ENCODE measurements at places on chromosomes 5 and 9.
A peak's percentile ranks its signal among the peaks of the same experiment; 100 is the strongest.

- DNase-seq: no peak
Observed at GRCh38 chr5:174727794-174728680, 3.7 kb downstream of the MSX2 start.

GRCh38 chr9:94805585-94805984, 79.1 kb downstream of the AOPEP start:
- DNase-seq: no peak

GRCh38 chr5:1009359-1010180, 968 bp downstream of the NKD2 start:
- DNase-seq: no peak

GRCh38 chr9:121698627-121699570, 47.5 kb downstream of the DAB2IP start:
- peak; percentile 79 for DNase-seq

- no peak for DNase-seq
Observed at GRCh38 chr9:112326194-112326593, 7.2 kb downstream of the PTBP3 start.

- no peak for DNase-seq
Observed at GRCh38 chr9:134546246-134546731, 95.3 kb upstream of the COL5A1 start.

- DNase-seq: no peak
Observed at GRCh38 chr5:8458038-8458383, 589.1 kb downstream of the MTRR start.

DNA sequence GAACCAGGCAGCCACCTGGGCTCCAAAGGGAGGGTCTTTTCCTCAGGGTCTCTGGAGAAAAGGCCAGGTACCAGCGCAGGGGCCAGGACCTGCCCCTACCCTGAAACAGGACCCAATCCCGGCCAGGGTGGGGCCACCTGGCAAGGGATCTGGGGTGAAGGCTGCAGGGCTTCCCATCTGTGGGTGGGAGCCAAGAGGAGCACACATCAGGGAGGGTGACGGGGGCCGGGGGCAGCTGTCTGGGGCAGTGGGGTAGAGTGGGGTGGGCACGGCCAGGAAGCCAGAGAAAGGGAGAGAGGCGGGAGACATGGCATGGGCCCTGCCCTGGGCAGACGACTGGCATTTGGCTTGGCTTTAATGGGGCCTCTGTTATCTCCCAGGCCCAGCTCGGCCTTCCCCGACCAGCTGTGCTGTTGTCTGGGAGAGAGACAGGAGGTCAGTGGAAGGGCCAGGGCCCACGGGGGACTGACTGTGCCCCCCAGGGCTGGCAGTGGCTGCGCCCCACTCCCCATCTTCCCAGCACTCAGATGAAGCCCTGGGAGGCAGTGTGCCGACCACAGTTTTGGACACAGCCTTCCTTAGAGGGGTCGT, 57.2 kb upstream of the RNF130 start:
- DNase-seq: no peak

- peak; percentile 72 for DNase-seq
Observed at GRCh38 chr9:72305102-72305546, 59.9 kb downstream of the ZFAND5 start.

DNA sequence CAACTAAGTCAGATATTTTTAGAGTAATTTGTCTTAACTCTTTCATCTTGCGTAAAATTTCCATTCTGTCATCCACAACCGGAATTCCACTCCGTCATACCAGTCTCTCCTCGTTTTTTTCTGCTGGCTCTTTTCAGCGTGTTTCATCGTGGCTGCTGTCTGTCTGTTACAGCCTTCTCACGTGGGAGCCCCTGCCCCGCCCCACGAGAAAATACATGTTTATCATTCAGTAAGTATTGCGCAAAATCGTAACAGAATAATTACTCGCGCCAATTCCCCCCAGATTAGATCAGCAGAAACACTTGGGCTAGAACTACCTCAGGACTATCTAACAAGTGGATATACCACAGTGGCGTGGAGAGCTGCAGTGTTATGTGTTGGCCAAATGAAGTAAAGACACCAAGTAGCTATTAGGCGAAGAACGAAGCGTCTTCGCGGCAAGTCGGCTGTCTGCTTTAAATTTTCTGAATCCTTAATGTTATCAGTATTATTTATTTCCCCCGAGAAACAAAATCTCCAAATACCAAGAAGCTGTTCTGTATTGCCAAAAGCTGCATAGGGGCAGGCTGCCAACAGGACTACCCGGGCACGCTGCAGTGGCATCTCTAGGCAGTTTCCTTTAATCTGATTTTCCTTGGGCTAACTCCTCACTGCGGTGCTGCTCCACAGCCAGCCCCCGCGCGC, 566 bp upstream of the FOCAD start:
- no peak for DNase-seq

- DNase-seq: no peak
Observed at GRCh38 chr5:43601454-43602260, 1.3 kb upstream of the NNT start.

DNA sequence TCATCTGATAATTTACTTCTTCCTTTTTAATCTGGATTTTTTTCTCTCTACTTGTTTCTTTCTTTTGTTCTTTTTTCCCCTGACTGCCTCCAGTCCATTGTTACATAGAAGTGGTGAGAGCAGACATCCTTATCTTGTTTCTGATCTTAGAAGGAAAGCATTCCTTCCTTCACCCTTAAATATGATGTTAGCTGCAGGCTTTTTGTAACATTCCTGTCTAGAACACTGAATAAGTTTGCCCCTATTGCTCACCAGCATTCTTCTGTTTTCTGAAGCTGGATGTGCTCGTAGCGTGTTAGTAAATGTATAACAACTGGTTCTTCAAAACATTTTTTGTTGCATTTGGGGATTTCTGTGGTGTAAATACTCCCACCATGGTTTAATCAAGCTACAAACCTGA, 136.7 kb upstream of the NFIL3 start:
- no peak for DNase-seq

DNA sequence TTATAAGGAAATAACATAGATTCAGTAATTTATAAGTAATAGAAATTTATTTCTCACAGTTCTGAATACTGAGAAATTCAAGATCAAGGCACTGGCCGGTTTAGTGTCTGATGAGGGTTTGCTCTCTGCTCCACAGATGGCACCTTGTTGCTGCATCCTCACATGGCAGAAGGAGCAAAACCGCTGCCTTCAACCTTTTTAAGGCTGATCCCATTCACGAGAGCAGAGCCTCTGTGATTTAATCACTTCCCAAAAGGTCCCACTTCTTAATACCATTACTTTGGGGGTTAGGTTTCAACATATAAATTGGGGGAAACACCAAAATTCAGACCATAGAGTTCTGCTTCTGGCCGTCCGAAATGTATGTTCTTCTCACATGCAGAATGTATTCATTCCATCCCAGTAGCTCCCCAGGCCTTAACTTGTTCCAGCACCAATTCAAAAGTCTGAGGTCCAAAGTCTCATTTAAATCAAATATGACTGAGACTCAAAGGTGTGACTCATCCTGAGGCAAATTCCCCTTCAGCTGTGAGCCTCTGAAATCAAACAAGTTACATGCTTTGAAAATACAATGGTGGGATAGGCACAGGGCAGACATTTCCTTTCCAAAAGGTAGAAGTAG, 30.6 kb downstream of the BAAT start:
- no peak for DNase-seq

GRCh38 chr5:126641387-126641786, 40.6 kb downstream of the PHAX start:
- no peak for DNase-seq

- DNase-seq: no peak
Observed at GRCh38 chr9:95764533-95765319, 110.8 kb upstream of the ERCC6L2 start.

GRCh38 chr5:6902597-6902996, 189.4 kb downstream of the TENT4A start:
- DNase-seq: no peak

Measured in T-helper 2 cell (primary cell).